CD8-positive, alpha-beta memory T cell (primary cell): ENCODE measurements at places on chromosomes 3 and 15. TPM values are rescaled to one million over a fixed set of nuclear protein-coding genes. Genes with fewer than 3 reads are reported as not detected.

DNA sequence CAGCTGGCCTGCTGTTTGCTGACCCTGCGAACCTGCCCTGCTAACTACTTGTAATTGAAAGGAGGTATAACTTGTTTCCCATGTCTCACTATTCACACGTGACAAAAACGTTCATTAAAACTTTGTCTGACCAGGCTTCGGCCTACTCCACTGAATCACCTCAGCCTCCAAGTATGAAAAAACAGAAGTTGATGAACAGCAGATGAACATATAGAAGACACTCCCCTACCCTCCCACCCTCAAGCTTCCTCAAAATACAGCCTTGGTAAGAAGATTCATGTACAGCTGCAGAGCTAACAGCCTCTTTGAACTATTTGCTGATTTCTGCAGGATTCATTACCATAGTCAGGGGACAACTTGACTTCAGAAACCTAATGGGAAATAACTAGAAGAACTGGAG lies 10.7 kb downstream of the RBM15B start:
- H3K36me3 ChIP-seq = peaks cover 26% of the 10 kb centered on the region
- no peaks in the 10 kb centered on the region for H3K27me3 ChIP-seq
- DNase-seq = no peak
- H3K4me3 ChIP-seq = no peak overlapping the region
- H3K4me1 ChIP-seq = peaks cover 6% of the 10 kb centered on the region
- no peak overlapping the region for H3K27ac ChIP-seq

DNA sequence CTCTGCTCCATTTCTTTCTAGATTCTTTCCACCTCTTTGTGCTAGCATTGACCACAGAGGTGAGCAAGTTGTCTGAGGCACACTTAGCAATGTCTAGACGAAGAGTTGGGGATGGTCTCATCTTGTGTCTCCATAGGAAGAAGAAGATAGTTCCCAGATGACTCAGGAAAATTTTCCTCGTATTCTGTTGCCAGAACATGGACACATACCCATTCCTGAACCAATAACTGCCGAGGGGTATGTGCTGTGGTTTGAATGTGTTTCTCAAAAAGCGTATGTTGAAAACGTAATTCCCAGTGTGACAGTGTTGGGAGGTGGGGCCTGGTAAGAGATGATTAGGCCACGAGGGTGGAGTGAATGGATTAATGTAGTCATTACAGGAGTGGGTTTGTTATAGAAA lies 107.5 kb upstream of the GALNT15 start:
- H3K4me1 ChIP-seq = no peaks in the 10 kb centered on the region
- no peak overlapping the region for H3K4me3 ChIP-seq
- no peak overlapping the region for H3K27ac ChIP-seq
- no peak for DNase-seq
- H3K27me3 ChIP-seq = no peaks in the 10 kb centered on the region
- no peaks in the 10 kb centered on the region for H3K36me3 ChIP-seq

GRCh38 chr3:54905920-54906319 lies 21.9 kb downstream of the LRTM1 start:
- H3K27ac ChIP-seq = no peak overlapping the region
- H3K4me1 ChIP-seq = no peaks in the 10 kb centered on the region
- H3K4me3 ChIP-seq = no peak overlapping the region
- no peaks in the 10 kb centered on the region for H3K27me3 ChIP-seq

SEMA7A gene
- total RNA-seq = 72.5 TPM

GP9 gene
- not detected for total RNA-seq

GRCh38 chr3:5633960-5634359 lies 446.5 kb downstream of the EDEM1 start:
- no peak for DNase-seq
- H3K27me3 ChIP-seq = no peaks in the 10 kb centered on the region
- no peaks in the 10 kb centered on the region for H3K4me1 ChIP-seq
- no peak overlapping the region for H3K27ac ChIP-seq
- H3K36me3 ChIP-seq = no peaks in the 10 kb centered on the region

DNA sequence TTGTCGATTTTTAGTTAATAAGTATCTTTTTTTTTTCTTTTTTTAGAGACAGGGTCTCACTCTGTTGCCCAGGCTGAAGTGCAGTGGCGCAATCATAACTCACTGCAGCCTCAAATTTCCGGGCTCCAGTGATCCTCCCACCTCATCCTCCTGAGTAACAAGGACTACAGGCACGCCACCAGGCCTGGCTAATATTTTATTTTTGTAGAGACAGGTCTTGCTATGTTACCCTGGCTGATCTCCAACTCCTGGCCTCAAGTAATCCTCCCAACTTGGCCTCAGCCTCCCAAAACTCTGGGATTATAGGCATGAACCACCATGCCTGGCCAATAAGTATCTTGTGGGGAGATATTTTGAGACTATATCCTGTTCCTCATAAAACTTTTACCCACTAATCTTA lies 29.4 kb upstream of the ARID3B start:
- DNase-seq = no peak
- no peaks in the 10 kb centered on the region for H3K36me3 ChIP-seq
- no peaks in the 10 kb centered on the region for H3K4me1 ChIP-seq
- H3K27me3 ChIP-seq = no peaks in the 10 kb centered on the region
- H3K4me3 ChIP-seq = no peak overlapping the region

GRCh38 chr3:142013326-142013980 lies 135.9 kb downstream of the TFDP2 start:
- H3K27me3 ChIP-seq = no peaks in the 10 kb centered on the region
- H3K4me1 ChIP-seq = no peaks in the 10 kb centered on the region
- H3K36me3 ChIP-seq = no peaks in the 10 kb centered on the region
- no peak overlapping the region for H3K4me3 ChIP-seq
- DNase-seq = no peak
